ENCODE measurements at places on chromosomes 11 and 22.

DNA sequence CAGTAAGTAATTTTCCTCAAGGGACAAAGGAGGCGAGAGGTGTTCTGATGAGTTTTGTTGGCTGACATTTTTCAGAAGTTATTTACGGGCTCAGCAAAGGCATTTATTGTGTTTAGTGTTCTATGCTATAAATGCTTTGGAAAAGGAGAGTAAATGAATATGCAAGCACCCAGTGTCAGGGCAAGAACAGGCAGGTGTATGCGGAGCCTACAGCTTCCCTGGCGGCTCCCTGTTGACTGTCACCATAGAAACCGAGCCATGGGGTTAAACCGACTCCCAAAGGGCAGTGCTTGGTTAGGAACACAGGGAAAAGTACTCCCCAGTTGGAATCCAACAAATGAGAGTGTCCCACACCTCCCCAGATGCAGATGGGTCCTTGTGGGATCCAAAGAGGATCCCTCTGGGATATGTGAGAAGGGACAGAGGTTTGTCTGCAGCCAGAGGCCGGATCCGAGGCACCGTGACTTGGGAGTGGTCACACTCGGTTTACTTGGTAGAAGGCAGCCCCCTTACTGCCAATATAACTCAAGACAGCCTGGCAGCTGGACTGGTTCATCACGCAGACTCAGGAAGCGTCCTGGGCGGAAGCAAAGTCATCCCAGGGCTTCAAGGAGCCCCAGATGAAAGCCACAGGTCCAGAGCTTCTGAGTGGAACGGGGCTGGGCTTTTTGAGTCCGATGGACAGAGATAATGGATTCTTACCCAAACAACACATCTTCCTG lies 329.7 kb downstream of the CTTN start:
- no peak for DNase-seq

- DNase-seq, result peak; percentile 86
Observed at GRCh38 chr11:64652586-64653387, 61.8 kb downstream of the SLC22A12 start.

DNA sequence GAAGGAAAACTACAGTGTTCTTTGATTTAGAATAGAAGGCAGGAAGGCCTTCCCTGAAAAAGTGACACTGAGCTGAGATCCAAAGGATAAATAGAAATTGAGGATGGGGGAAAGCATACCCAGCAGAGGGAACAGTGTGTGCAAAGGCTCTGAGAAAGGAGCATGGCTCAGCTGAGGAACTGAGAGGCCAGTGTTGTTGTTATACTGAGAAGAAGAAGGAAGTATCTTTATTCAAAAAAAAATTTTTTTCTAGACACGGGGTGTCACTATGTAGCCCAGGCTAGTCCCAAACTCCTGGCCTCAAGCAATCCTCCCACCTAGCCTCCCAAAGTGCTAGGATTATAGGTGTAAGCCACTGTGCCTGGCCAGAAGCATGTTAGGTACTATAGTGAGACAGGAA lies 3.5 kb upstream of the PIK3C2A start:
- DNase-seq, result no peak

DNA sequence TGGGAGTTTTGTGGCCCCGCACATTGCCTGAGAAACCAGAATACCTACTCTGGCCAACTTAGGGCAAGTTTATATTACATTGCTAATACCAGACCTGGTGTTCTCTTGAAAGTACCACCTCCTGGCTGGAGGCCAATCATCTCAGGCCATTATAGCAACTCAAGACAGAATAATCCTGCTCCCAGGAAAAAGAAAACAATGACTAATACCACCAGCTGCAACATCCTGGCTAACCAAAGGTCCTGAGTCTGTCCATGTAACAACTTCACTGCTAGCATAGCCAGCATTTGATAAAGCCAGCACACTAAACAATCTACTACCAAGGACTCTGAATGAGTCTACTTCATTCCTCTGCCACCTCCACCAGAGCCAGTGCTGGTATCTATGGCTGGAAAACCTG lies 1298.7 kb upstream of the CNTN5 start:
- no peak for DNase-seq

All from testis (tissue), 5 donors.